NCI-H1105 (cell line): ENCODE measurements at places on chromosomes 6 and 20.

GRCh38 chr20:50194422-50194830, 3.8 kb downstream of the CEBPB start:
- no peak for DNase-seq

- DNase-seq = peak; percentile 93
Observed at GRCh38 chr6:125779924-125780539, 10.7 kb upstream of the NCOA7 start.

- no peak for DNase-seq
Observed at GRCh38 chr20:44932916-44933315, 23.1 kb downstream of the PABPC1L start.

GRCh38 chr20:59680852-59681251, 76.5 kb downstream of the PHACTR3 start:
- DNase-seq = no peak

GRCh38 chr6:57298741-57299140, 18.7 kb upstream of the PRIM2 start:
- no peak for DNase-seq

- DNase-seq = no peak
Observed at GRCh38 chr20:2022163-2022562, 28.3 kb upstream of the PDYN start.

GRCh38 chr20:58056921-58057686, 171.3 kb downstream of the ANKRD60 start:
- no peak for DNase-seq

- DNase-seq = no peak
Observed at GRCh38 chr20:21159658-21160380, 33.9 kb downstream of the KIZ start.

- no peak for DNase-seq
Observed at GRCh38 chr6:164898412-164898811, 411.0 kb downstream of the C6orf118 start.

DNA sequence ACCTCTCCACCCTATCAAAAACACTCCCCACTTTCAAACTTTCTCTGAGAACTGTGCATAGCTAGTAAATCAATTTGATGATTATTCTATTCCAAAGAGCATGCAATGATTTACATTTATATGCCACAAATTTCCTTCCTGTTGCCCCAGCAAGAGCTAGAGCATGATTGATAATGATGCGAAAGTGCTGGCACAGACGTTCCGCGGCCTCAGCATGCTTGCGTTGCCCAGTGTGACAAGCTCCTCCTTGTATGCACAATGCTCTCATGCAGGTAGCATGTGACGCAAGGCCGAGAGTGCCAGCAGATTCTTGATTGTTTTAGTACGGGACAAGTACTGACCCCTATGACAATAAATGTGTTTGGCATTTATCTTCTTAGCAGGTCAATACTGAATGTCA, 696.3 kb upstream of the SLC35B3 start:
- no peak for DNase-seq

- no peak for DNase-seq
Observed at GRCh38 chr20:51373713-51374455, 168.6 kb downstream of the NFATC2 start.

- no peak for DNase-seq
Observed at GRCh38 chr6:90368001-90368400, 71.4 kb upstream of the BACH2 start.

- no peak for DNase-seq
Observed at GRCh38 chr20:16566080-16566479, 7.2 kb downstream of the KIF16B start.

DNA sequence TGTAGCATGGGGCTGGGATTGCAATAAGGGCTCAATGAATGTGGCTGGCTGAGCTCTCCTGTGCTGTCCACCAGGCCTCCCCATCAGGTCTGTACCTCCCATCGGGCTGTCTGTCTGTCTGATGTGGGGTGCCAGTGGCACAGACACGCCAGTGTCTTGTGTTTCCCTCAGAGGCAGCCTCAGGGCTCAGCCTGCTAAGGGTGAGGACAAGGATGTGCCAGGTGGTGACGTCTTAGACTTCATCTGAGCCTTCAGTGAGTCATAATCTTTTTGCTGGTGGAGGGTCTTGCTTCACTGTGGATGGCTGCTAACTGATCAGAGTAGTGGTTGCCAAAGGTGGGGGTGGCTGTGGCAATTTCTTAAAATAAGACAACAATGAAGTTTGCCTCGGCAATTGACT, 194.7 kb downstream of the NRN1 start:
- no peak for DNase-seq

GRCh38 chr20:38505091-38505455, 32.4 kb downstream of the RALGAPB start:
- DNase-seq = no peak

DNA sequence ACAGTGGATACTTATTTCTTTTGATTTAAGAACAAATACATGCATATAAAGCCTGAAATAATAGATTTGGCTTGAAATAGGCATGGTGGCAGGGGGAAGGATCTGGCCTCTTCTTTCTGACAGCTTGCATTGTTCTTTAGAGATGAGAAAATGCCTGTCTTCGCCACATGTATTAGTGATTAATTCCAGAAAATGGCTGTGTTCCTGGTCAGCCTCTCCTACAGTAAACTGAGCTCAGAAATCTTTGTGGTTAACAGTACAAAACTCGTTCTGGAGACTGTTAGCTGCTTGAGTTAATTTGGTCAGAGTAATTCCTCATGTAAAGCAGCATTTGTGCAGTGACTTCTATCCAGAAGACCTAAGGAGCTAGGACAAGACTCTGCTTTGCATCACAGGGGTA, 151.5 kb downstream of the EYA4 start:
- DNase-seq = no peak

- no peak for DNase-seq
Observed at GRCh38 chr6:34240329-34241248, 3.9 kb downstream of the HMGA1 start.

DNA sequence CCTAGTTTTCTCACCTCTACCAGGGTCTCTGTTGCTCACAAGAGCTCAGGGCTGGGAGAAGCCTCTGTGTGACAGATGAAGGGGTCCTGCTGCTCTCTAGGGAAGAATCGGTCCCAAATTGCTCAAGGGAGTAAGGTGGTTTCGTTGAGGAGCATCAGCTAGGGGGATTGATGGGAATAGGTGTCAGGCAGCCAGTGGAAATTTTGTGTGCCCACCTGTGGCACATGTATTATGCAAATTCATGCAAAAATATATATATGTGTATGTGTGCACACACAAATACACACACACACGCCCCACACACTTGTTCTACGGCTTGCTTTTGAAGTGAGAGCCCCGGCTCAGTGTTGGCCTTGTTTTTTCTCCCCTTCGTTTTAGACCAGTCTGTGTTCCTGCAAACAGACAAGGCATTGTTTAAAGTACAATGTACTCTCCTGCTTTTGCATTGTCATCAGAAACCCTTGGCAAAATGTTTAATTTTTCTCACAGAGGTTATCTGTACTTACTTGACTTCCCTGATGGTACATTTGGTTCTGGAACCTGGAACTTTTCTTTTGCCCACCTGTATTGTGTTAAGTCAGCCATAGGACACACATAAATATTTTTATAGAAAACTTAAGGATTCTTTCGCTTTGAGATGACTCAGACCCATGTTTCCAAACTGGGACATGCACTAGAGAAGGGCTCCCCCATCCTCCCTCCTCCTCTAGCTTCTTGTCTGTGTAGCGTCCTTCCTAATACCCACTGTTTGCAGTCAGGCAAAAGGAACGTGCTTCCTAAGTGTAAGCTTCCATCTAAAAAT, 26.7 kb downstream of the FOXO3 start:
- DNase-seq = no peak

DNA sequence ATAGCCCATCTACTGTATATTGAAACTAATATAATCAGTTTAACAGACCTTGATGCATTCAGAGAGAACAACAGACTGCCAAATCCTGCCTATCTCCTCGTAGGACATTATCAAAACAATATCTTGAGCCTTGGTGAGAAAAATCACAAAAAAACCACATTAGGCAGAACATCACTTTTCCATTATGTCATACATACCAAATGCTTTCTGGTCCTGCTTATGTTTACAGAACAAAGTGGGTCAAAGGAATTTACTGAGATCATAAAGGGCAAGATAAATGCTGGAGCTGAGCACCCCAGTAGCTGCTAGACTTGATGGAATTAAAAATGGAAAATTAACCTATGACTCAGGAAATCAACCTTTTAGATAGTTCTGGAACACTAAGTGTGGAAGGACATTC, 195.3 kb upstream of the KCNK16 start:
- DNase-seq = no peak

DNA sequence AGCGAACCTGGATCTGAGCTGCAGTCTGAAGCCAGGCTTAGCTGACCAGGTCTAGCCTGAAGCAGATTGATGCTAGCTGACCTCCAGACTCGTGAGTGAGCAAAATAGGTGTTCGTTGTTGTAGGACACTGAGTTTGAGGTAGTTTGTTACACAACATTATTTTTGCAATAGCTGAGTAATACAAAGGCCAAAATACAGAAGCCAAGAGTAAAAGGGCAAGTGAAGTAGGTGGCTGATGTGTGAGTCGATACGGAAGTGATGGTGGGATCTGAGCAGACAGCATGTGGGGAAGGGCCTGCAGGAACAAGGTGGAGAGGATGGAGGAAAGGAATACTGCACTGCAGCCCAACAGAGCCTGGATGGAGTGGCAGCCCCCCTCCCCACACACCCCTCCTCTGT, 8.5 kb upstream of the SPATS1 start:
- no peak for DNase-seq

- DNase-seq = no peak
Observed at GRCh38 chr6:157937318-157937717, 44.3 kb upstream of the SYNJ2 start.

- no peak for DNase-seq
Observed at GRCh38 chr6:45681860-45682511, 304.3 kb upstream of the SUPT3H start.

- no peak for DNase-seq
Observed at GRCh38 chr6:144413418-144413817, 128.3 kb downstream of the UTRN start.

GRCh38 chr6:95288251-95288650, 289.1 kb upstream of the MANEA start:
- DNase-seq = no peak

DNA sequence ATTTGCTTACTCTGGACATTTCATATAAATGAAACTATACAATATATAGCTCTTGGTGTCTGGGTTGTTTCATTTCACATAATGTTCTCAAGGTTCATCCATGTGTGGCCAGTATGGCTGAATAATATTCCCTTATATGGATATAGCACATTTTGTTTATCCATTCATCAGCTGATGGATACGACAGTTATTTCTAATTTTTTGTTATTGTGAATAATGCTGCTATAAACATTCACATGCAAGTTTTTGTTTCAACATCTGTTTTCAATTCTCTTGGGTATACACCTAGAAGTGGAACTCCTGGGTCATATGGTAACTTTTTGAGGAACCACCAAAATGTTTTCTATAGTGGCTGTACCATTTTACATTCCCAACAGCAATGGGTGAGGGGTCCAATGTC, 101.1 kb downstream of the CDK19 start:
- no peak for DNase-seq

- DNase-seq = no peak
Observed at GRCh38 chr20:19205981-19206396, 6.5 kb upstream of the SLC24A3 start.

DNA sequence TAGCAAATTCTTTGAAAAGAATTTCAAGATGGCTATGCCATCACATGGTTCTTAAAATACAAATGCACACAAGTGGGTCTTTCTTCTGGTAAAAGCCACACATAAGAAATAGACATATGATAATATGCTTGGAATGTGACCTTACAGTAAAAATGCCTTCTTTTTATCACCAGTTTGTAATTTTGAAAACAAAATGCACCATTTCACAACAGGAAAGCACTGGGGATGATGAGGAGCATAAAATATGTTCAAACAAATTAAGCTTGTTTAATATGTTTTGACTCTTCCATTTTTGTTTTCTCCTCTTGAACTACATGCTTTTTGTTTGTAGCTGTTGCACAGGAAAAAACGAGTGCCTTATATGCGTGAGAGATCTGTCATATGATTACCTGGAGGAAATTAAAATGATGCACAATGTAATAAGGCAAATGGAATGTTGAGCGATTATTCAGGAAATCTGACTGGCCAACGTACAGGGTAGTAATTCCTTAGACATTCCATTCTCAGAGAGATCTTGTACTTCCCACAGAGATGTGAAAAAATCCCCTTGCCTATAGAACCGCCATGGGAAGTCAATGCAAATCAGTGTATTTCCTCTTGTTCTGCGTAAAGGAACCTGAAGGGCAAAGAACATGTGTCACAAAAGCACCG, 911.6 kb downstream of the TFAP2A start:
- no peak for DNase-seq

DNA sequence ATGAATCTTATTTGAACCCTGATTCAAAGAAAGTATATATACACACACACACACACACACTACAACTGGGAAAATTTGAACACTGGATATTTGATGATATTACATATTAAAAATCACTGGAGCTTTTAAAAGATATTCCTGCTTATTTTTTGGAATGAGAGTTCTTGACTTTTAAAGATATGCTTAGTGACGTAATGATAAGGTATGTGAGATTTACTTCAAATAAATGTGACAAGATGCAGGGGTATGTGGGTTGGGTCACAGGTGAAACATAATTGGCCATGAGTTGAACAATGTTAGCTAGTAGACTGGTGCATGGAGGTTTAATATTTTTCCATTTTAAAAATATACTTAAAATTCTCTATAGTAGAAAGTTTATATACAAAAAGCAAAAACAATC, 258.6 kb downstream of the CBLN4 start:
- no peak for DNase-seq

DNA sequence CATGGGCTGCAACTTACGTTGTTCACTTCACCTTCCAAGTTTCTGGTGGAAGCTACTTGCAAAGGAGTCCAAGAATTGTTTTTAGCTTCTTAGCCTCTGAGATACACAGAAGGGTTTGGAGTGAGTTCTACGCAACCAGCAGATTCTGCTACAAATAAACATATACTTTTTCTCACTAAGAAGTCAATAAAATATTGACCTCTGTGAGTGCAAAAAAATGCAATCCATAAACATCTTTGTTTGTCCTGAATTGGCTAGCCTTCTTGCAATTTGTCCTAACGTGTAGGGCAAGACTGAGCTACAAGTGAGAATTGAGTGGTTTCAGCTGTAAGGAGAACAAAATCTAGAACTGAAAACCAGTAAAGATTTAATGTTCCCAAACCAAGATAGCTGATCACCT, 26.2 kb upstream of the E2F3 start:
- no peak for DNase-seq

DNA sequence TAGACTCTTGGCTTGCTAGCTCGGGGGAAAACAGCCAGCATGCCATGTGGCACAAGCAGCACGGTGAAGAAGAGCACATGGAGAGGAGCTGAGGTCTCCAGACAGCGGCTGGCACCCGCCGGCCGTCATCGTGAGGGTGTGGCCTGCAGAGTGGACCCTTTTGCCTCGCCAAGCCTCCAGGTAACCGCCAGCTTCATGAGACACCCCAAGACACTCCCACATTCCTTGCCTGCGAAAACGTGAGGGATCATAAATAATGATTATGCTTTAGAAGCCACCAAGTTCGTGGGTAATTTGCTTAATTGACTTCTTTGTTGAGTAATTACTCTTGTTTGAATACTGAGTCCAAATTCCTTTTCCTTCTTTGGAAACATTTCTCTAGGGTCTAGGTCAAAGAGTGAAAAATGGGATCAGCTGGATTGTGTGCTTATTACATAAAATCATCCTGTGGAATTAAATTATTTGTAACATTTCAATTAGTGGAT, 23.2 kb downstream of the FAM50B start:
- DNase-seq = no peak

GRCh38 chr6:55726144-55726543, 147.2 kb upstream of the HMGCLL1 start:
- no peak for DNase-seq

GRCh38 chr6:130827247-130828149, at the start of gene SMLR1:
Gene SMLR1, plus strand, starts transcription at chr6:130827406. Its CDS starts 8 bp downstream, at chr6:130827414.
- no peak for DNase-seq

- DNase-seq = no peak
Observed at GRCh38 chr6:372336-372911, 19.1 kb upstream of the IRF4 start.
